BJ (cell line): ENCODE measurements at places on chromosomes 6 and 20.

DNA sequence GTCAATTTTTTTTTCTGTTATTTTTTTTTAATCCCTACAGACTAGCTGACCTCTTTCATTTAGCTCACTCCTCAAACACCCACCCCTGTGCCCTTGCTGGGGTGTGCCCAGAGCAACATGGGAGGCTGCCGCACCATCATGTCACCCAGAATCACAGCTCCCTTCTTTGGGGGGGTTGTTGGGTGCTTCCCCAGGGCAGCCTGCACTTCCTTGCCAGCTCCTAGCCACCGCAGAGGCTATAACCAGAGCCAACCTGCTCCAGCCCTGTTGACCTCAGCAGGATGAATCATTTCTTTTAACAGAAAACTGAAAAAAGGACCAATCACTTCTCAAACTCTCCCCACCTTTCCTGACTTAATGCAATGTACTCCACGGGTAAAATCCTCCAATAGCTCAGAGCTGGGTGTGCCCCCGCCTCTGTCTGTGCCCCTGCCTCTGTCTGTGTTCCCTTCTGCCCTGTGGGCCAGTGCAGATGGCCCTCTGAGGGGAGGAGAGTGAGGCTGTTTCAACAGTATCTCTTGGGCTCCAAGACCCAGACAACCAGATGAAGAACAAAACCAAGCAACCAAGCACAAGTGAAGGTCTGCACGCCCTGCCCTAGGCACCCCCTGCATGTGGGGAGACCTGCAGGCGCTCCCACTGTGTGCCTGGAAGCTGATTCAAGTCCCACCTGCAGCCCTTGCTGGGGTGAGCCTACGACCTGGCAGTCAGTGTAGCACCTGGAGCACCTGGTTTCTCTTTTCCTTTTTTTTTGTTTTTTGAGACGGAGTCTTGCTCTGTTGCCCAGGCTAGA, 67.7 kb downstream of the PYGB start:
- DNase-seq: no peak

- DNase-seq: no peak
These were observed 122.1 kb upstream of the TRAF3IP2 start for GRCh38 chr6:111727802-111728201.

DNA sequence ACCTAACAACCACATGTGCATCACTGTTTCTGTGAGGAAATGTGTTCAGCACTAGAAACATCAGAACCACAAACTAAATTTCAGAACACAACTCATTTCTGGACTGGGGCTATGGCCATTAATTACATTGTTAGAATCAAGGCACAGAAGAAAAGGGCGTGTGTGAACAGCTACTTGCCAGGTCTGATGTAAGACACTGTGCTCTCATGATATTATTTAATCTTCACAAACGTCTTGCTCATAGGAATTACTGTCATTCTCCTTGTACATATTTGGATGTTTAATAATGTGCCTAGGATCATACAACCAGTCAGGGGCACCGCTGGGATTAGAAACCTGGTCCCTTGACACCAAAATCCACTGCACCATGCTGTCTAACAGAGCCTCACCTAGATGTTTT, 14.8 kb downstream of the ADGRF1 start:
- DNase-seq: no peak

- no peak for DNase-seq
These were observed 419 bp upstream of the SNHG17 start for GRCh38 chr20:38435555-38435939.

- peak; percentile 63 for DNase-seq
These were observed 51.1 kb downstream of the ARID1B start for GRCh38 chr6:156828280-156828703.
